ENCODE measurements at places on chromosomes 2 and 18.

DNA sequence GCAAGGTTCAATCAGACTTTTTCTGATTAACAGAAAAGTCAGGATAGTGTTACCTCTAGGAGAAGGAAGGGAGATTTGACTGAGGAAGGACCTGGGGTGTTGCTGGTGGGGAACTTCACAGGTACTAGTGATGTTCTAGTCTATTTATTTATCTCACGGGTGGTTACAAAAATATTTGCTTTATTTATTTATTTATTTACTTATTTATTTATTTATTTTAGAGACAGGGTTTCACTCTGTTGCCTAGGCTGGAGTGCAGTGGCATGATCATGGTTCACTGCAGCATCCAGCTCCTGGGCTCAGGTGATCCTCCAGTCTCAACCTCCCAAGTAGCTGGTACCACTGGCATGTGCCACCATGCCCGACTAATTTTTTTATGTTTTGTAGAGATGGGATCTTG is 105.4 kb downstream of the MCFD2 start:
- no peak for DNase-seq

DNA sequence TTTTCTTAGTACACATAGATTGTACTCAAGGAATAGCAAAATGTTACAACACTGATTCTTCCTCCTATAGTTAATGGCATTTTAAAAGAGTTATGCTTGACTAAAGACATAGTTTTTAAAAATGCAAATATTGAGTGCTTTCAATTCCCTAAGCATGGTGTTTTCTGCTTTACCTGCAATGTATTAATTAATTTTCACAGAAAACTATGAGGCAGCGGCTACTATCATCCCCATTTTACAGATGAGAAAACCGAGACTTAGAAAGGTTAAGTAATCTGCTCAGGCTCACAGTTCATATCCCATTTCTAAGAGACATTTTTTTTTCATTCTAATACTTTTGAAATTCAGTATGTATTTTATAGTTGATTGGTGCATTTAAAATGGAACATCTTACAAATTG is 38.0 kb downstream of the BMP10 start:
- DNase-seq, result no peak

DNA sequence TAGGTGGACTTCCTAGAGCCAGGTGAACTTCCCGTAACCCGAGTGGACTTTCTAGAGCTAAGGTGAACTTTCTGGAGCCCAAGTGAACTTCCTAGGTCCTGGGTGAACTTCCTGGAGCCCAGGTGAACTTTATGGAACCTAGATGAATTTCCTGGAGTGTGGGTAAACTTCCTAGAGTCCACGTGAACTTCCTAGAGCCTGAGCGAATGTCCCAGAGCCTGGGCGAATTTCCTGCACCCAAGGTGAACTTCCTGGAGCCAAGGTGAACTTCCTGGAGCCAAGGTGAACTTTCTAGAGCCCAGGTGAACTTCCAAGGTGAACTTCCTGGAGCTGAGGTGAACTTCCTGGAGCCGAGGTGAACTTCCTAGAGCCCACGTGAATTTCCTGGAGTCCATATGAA is 70.0 kb downstream of the RTP5 start:
- no peak for DNase-seq

GRCh38 chr2:24009680-24010476 is at the start of gene MFSD2B:
Gene MFSD2B, plus strand, starts transcription at chr2:24010085. Its CDS starts 12 bp downstream, at chr2:24010097.
- DNase-seq, result no peak

DNA sequence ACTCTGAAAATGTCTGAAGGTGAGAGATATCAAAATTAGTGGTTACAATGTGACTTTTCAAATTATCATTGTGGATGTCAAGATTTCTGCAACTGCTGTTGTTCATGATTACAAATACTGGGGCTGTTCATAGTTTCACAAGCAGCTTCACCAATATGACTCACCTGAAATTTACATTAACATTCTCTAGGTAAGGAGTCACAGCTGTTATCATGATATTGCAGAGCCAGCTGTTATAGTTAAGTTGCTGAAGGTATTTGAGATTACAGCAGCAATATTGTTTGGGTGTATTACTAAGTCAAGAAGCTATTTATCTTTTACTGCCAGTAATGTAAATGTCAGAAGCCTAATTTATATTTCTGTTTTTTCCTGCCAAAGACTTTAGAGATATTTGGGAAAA is 140.0 kb downstream of the MC4R start:
- peak; percentile 3 for DNase-seq

- no peak for DNase-seq
Measured at GRCh38 chr2:11945139-11946126, 199.0 kb downstream of the LPIN1 start.

- no peak for DNase-seq
Measured at GRCh38 chr2:226906163-226906693, 70.4 kb downstream of the RHBDD1 start.

- peak; percentile 87 for DNase-seq
Measured at GRCh38 chr18:57439609-57439968, 4.4 kb downstream of the ONECUT2 start.

GRCh38 chr2:42960842-42961180 is 168.4 kb upstream of the HAAO start:
- no peak for DNase-seq

DNA sequence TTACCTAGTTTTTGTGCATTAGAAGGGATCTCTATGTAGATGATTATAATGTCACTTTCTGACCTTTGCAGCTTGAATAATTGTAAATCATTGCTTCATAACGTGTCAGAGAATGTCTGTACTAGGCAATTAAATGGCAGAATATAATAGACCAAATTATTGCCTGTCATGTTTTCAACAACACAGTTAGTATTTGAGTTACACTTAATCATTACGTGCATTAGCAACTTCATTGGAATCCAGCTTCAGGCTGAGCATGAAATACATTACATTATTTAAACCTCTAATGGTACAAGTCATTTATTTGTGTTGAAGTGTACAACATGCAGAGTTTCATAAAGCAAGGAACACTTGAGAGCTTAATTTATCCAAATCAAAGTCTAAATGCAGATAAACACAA is 48.0 kb downstream of the ZNF407 start:
- DNase-seq, result no peak

DNA sequence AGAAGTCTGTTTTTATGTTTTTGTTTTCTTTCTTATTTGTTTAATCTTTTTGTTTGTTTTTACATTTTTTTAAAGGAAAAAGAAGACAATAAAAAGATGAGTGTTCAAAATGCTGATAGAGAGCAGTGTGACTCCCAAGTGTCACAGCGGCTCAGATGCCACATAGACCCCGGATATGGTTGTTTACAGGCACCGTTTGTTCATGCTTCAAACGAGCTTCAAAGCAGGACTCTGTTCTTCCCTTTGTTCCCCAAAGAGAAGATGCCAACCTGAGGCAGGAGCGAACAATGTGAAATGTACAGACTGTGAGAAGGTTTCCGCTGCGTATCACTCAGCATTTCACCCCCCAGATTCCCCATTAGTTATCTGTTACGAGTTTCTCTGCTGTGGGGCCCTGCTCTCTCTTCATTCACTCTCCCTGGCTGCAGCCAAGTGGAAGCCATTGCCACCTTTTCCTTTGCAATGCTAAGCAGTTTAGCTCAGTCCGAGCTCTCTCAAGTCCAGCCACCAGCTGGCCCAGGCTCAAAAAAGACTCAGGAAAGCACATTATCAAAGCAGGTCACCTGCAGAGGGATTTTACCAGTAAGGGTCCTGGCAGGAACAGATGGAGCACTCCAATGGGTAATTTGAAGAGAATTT is 36.4 kb upstream of the PHLPP1 start:
- no peak for DNase-seq

- no peak for DNase-seq
Measured at GRCh38 chr2:9205486-9205885, 1.1 kb upstream of the ASAP2 start.

DNA sequence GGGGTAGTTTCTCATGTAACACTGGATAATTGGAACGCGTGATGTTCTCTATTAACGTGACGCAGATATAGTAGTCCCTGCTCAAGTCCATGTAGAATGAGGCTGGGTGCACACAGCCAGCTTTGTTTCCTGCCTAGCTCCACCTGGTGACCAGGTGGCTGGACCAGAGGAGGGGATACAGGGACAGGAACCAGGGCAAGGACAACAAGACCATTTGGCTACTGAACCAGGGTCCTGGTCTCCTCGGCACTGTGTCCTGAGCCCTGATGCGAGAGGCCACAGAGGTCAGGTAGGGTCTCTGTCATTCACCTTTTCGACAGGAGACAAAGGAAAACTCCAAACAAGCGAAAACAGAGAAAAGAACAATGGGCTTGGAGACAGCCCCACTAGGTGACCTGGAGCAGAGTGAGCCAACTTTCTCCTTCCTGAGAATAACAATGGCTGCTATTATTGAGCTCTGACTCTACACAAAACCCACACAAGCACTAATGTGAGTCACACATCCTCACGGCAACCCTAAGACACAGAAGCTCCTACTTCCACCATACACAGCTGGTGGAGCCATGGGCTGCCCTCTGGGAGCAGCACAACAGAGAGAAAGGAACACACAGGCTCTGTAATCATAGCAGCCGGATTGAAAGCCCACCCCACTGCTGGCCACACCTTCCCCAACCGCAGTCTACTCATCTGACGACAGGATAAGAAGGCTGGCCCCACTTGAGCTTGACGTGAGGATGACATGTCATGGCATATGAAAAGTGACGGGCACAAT is 67.3 kb upstream of the TEX51 start:
- DNase-seq, result no peak

DNA sequence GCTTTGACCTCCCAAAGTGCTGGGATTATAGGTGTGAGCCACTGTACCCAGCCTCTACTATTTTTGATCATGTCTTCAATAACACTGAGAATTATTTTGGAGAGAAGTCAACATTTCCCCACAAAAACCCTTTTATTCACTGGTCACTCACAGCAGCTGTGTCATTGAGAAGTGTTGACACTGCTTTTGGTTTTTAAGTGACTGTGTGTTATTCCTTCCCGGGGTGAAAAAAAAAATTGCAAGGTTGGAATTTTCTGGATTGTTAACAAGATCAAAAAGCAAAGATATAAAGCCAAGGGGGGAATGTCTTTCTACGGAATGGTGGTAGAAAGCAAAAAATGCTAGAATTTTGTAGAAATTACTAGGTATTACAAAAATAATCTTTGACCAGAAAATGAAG is 61.5 kb downstream of the TANC1 start:
- no peak for DNase-seq

DNA sequence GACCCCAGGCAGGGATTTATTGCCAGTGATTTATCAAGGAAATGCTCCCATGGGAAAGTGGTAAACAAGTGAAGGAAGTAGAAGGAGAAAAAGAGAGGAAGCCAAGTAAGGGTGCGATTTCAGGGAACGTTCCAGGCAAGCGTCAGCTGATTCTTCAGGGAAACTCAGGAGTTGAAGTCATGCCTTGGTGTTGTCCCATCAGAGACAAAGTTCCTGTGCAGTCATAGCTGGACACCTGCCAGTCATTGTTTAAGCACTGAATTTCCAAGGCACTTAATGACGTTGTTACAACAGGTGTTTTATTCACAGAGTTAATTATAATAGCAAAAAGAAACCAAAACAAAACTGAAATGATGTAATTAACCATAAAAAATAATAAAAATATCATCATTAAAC is 381.8 kb upstream of the CRIM1 start:
- DNase-seq, result peak; percentile 71

DNA sequence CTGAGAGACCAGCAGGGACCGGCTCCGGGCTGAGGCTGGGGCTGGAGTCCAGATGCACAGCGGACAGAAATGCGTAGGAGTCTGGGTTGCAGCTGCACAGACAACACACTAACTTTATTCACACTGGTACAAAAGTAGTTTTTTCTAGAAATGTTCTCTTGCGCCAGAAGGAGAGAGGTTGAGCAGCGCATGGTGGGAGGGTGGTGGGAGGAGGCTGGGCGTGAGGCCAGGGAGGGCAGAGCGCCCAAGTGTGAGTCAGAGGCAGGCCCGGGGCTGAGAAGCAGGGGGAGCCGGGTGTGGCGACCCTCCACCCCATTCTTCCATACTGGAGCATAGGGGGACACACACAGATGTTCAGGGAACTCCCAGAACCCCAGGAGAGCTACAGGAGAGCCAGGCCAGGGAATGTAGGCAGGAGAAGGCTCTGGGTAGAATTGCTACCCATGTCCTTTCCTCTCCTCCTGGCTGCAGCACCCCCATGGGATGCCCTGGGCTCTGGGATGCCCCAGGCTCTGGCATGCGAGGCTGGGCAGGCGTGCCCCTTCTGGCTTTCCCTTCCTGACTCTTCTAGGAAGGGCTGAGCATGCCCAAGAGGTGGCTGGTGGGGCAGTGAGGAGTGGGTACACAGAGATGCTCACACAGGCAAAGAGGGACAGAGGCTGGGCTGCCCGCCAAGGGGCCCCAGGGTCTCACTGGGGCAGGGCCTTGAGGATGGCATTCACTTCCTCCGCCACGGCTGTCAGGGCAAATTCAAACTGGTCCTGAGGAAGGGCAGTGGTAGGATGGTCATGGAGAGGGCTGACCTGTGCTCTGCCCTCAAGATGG is 10.6 kb downstream of the DNAJB2 start:
- peak; percentile 68 for DNase-seq

GRCh38 chr2:75497256-75497655 is 63.5 kb downstream of the EVA1A start:
- no peak for DNase-seq

DNA sequence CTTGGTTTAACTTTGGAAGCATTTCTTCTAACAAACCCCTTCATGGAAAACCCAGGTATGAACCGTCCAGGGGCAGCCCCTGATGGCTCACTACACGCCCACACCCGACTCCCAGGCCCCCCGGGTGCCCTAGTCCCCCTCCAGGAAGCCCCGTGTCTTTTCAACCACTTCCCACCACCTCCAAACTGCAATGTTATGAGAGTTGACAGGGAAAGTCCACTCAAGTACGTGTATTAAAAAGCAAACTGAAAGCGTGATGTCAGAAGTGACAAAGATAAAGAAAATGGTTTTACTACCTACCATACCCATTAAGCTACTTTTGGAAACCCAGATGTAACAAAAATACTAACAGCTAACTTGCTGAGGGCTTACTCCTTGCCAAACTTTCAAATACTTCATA is 51.5 kb downstream of the L3MBTL4 start:
- no peak for DNase-seq

DNA sequence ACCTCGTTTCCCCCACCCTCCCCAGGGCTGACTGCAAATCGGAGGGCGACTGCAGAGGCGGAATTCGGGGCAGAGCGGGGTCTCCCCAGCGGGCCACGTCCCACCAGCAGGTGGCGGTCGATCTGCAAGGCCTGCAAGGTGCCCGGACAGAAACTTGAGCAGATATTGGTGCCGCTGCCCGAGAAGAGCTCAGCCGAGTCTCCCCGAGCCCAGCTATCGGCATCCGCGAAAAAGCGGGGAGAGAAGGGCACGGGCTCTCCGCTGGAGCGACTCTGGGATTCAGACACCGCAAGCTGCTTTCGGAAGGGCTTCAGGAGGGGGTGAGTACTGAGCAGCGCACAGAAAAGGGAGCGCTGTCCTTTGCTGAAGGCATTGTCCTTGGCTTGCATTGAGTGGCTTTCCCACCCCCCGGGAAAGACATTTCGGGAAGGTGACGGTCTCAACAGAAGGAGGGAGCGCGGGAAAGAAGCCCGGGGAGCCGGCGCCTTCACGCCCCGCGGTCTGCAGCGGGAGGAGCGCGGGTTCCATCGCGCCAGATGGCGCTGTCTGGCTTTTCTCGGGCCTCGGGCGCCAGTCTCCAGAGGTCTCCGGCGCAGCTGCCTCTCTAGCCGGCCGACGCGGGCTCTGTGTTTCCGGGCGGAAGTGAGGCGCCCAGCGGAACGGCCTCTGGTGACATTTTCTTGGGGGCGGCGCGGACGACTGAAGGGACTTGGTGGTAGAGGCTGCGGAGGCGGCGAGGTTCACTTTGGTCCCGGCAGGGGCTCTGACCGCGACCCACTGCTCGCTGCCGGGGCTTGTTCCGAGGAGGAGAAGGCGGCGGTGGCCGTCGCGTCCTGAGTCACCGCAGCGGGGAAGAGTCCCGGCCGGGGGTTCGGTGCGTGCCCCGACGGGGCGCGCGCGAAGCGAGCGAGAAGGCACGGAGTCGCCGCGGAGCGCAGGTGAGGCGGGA is 69.5 kb downstream of the HAUS1 start:
- peak; percentile 97 for DNase-seq

Measured in Calu3 (cell line).